CD4-positive, alpha-beta T cell treated with Interleukin-6 for 4 hours (primary cell): ENCODE measurements at places on chromosomes 2 and 18.
A peak's percentile ranks its signal among the peaks of the same experiment; 100 is the strongest.

DNA sequence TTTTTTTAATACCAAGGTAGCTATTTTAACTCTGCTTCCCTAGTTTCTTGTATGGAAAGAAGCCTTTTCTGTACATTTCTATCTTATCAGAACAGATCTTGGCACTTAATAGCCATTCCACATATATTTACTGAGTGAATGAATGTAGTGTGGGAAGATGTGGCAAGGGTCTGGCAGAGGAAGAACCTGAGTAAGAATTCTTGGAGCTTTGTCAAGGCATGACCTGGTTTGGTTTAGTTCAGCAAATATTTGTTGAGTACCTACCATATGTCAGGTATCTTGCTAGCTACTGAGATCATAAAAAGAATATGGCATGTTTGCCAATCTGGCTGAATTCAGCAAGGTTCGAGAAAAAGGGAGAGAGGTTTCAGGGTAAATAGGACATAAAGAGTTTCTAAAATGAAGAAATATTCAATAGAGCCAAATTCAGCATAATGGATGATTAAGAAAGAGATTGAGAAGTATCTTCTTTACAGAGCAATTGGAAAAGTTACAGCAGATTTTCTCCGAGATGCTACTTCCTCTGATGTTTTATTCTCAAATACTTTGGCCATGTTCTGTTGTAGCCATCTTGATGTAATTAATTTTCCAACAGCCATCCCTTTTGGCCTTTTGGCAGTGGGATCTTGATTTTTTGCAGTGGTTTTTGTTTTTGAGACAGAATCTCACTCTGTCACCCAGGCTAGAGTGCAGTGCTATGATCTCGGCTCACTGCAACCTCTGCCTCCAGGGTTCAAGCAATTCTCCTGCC is 21.7 kb upstream of the MEP1B start:
- no peak for DNase-seq

GRCh38 chr2:148253685-148254084 is 232.8 kb downstream of the MBD5 start:
- no peak for DNase-seq

DNA sequence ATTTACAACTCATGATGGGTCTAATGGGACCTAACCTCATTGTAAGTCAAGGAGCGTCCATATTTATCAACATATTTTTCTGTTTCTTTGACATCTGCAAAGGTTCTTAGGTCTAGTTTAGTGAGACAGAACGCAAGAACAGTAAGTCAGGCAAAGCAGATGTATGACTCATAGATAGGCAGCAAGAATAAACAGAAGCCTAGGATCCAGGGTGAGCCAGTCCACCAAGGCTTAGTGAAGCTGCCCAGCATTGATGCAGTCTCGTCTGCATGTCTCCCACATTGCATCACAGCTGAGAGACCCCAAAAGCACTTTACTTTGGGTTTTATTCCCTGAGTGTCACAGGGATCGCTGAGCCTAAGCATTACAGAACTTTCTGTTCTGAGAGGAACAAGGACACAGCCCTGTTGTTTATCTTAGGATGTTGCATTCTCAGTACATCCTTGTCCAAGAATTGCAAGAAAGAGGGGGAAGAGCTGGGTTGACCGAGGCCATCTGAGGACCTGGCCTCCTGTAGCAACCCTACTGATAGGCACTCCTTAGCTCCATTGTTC is 29.6 kb upstream of the TMEM177 start:
- no peak for DNase-seq

DNA sequence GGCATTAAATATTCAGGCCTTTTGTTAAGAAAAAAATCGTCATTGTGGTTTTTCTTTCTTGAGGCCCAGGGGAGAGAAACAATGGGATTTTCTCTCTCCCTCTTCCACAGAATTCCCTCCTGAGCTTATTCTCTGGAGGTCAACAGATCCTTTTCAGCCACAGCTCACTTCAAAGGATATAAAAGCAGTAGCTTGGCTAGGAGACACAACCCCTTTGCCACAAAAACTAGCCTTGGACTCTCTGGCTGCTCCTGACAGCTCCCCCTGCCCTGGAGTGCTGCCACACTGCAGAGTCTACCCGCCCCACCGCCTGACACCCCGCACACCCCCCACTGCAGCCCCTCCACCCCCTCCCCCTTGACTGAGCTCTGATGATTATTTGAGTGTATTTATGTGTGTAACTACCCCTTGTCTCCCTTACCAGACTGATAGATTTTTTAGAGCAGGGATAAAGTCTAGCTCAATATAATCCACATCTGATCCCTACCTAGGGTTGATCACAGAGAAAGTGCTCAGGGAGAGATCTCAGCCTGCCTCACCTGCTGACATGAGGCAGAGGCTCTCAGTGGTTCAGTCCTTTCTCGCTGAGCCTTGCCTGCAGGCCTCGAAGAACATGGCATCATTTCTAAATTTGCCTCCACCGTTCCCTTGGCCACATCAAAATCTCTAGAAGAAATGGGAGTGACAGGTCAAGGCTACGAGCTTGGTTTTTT is 132.2 kb upstream of the SP5 start:
- DNase-seq = no peak

GRCh38 chr2:5403392-5403791 is 288.8 kb upstream of the SOX11 start:
- no peak for DNase-seq

GRCh38 chr2:96869822-96870625 is at the start of gene SEMA4C:
Gene SEMA4C, minus strand, starts transcription at chr2:96870080. Its CDS starts 2,194 bp downstream, at chr2:96867886.
- DNase-seq = peak; percentile 74

DNA sequence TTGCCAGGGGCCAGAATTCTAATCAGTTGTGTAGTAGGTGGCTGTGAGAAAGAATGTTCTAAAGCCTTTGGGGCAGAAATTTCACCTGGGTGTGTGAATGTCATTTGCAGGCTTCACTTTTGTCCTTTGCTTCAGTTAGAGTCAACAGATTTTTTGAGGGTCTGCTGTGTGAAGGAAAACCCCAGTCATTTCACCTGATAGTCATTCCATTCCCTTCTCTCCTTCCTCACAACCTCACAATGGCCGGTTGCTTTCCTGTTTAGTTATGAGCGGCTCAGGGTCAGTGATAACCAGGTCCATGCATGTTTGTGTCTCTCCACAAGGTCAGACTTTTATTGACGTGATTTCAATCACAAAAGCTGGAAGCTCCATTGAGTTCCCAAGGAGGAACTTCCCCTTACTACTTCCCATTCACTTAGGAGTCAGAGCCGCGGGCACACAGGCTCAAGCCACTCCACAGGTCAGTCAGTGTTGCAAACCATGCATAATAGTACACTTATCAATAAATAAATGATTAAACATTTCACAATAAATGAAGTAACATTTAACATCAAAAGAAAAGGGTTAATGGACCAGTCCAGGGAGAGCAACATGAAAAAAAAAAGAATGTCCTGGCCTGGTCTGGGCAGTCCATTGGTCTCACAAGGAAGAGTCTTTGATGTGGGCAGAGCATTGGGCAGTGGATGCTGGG is 74.3 kb downstream of the NPAS2 start:
- DNase-seq = no peak
